Activated effector memory CD4-positive, alpha-beta T cell treated with Interleukin-2 at 50 U/mL for 16 hours (primary cell): ENCODE measurements at places on chromosomes 6 and 20.

DNA sequence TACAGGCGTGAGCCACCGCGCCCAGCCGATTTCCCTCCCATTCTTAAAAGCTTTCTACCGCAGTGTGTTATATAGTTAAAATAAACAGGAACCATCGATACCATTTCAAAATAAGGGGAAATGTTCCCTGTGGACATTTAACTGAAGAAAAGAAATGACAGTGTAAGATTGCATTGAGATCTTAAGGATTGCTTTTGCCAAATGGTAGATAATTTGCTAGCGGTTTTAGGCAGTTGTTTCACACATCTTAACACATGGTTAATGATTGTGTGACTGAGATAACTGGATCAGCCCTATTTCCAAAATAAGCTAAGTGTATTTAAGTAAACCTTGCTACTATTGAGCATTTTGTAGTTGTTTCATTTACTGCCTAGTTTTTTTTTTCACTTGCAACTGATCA is 15.6 kb downstream of the STX16 start:
- no peak for DNase-seq

DNA sequence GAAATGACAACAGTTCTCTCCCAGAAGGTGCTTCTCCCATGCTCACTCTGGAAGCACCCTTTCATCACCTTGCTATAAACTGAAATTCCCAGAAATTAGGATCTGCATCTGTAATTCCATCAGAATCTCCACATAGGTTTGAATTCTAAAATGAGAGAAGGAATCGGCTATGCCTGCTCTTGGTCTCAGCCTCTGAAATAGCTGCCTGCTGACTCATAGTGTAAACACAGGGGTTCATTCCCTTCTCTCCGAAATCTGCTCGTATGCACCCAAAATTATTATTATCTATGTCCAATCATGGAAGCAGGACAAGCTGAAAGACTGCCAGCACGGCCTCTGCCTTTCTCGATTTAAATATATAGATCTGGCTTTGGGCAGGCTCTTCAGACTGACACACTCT is 74.6 kb upstream of the TAB2 start:
- DNase-seq = no peak

DNA sequence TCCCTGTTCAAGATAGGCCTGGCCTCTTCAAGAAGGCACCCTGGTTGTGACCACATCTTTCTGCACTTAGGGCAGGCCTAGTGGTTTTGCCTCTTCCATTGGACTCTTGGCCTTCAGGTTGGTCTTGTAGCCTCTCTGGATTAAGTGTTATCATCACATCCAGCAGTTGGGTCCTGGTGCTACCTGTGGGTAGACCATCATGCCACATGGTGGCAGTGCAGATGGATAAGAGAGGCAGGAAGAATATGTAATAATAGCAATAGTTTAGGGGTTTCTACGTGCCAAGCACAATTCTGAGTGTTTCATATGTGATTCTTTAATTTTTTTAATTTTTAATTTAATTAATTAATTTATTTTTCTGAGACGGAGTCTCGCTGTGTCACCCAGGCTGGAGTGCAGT is 28.5 kb upstream of the SNRPB2 start:
- DNase-seq = no peak

GRCh38 chr6:56787209-56787608 is 144.5 kb upstream of the DST start:
- DNase-seq = no peak

- no peak for DNase-seq
These were observed 84.3 kb upstream of the RALY start for GRCh38 chr20:33909331-33909921.

- no peak for DNase-seq
These were observed 138.0 kb downstream of the HFE start for GRCh38 chr6:26224940-26225847.

GRCh38 chr20:47317127-47317895 is 39.2 kb downstream of the ZMYND8 start:
- DNase-seq = peak; percentile 42
